ENCODE measurements at places on chromosomes 16 and 17.

- DNase-seq, result no peak
Observed at GRCh38 chr17:68036304-68037147, 991 bp downstream of the KPNA2 start.

GRCh38 chr17:82858376-82859126 lies 18.7 kb upstream of the ZNF750 start:
- peak; percentile 32 for DNase-seq

DNA sequence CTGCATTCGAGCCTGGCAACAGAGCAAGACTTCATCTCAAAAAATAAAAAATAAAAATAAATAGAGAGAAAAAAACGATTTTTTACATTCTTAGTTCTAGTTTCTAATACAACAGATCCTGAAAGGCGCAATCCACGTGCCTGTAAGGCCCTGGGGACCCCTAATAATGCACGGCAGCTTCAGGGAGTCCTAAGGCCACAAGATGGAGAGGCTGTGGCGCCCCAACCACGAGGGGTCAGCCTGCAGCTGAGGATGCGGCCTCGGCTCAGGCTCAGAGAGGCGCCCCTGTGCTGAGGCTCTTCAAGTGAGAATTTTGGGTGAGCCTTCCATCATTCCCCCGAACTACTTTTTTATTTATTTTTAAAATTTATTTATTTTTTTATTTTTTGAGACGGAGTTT lies 10.9 kb downstream of the P4HB start:
- no peak for DNase-seq

DNA sequence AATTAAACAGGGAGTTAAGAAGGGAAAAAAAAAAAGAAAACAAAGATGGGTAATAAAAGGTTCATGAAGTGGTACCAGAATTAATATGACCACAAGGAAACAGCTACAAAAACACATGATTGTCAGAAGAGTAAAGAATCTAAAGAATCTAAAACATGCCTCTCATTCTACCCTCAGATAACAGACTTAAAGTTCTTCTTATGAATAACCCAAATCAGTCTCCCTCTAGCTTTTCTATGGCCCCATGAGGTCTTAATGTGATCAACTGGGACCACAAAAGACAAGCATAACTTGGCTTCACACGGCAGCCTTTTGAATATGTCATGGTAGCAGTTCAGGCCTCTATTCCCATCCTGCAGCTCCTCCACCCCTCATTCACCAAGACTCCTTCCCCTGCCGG lies 6.9 kb downstream of the MYH10 start:
- no peak for DNase-seq

All from activated CD4-positive, alpha-beta T cell treated with anti-CD3 and anti-CD28 coated beads, Interleukin-2, amount 50 U/mL, for 4 hours (primary cell).